ENCODE measurements at places on chromosomes 2 and 18.

DNA sequence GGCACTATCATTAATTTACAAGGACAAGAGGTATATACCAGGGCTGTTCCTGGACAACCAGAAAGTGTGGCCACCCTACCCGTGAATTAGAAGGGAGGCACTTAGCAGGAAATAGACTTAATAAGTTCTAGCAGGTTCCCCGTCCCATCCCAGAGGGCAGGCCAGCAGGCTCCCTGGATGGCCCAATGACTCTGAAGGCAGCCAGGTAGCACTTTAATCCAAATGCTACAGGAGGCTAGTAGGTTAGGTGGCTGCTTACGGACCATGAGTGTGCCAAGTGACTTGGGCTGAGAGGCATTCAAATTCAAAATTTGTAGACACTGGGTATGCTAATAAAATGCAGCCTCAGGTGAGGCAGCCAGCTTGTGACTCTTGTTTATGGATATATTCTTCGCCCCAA lies 123.9 kb downstream of the UXS1 start:
- no peak for DNase-seq

DNA sequence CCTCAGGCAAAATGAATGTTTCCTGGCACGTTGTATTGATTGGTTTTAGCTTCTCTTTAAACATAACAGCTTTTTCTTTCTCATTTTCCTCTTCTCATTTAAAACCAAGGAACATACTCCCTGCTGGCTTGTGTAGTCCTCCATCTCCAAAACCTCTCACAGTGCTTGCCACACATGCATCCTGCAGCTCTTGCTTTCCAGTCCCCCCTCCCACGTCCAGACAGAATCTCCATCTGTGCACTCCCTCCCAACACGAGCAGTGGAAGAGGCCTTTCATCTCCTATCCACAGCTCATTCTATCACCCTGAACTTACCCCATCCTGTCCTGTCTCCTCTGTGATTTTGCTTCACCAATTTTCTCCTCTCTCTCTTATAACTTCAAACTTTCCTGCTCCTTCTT lies 99.6 kb upstream of the THSD7B start:
- no peak for DNase-seq

- no peak for DNase-seq
Observed at GRCh38 chr2:60109744-60110143, 443.7 kb downstream of the BCL11A start.

- no peak for DNase-seq
Observed at GRCh38 chr18:23547306-23547705, 39.0 kb downstream of the NPC1 start.

GRCh38 chr2:129828792-129829191 lies 150.7 kb upstream of the RAB6C start:
- no peak for DNase-seq

GRCh38 chr2:56338232-56338631 lies 154.4 kb downstream of the CCDC85A start:
- no peak for DNase-seq

DNA sequence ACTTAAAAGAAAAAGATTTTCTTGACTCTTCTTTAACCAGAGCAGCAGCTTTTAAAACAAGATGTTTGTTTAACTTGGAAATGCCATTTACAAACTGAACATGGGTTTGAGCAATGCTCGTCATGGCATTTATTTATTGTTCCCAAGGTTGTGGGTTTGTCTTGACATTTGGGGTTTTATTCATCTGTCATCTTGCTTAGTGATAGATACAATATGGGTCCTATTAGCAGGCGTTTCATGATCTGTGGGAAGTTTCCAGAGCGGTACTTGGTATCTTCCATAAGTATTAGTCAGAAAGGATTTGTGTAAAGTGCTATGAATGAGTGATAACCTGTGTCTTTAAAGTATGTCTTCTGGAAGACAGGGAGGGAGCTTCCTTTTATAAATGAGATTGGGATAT lies 29.9 kb upstream of the MGAT5 start:
- DNase-seq: no peak

DNA sequence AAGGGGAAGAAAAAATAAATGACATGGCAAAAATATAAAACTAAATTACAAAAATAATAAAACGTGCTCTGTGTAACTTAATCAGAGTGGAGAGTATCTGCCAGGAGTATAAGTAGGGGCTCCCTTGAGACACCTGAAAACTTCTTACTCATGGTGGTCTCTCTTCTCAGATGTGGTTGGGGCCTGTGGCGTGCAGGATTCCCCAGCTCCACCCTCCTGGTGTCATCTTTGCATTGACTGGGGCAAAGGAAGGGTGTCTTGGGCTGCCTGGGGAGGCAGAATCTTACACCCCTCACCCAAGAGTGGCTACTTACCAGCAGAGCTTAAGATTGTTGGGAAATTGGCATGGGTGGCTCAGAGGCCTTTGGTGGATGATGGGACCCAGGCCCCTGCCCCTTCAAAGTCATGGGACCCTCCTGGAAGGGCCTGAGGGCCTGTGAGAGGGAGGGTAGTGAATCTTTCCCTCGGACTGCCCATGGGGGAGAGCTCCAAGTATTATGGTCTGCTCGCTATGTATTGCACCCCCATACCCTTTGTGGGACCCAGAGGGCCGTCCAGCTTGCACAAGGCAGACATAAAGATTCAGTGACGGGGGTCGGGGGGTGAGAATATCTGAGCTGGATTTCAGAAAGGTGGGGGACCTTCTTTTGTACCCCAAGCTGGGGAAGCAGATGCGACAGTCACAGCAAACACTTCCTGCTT lies 6.9 kb upstream of the TRAF3IP1 start:
- DNase-seq: no peak

- DNase-seq: no peak
Observed at GRCh38 chr18:79487183-79487800, 91.6 kb downstream of the NFATC1 start.

GRCh38 chr18:66900837-66901236 lies 296.9 kb upstream of the CDH19 start:
- DNase-seq: no peak
